ENCODE measurements at places on chromosomes 12 and 14.

GRCh38 chr12:52980650-52981423, 25.4 kb upstream of the EIF4B start:
- DNase-seq, result no peak

DNA sequence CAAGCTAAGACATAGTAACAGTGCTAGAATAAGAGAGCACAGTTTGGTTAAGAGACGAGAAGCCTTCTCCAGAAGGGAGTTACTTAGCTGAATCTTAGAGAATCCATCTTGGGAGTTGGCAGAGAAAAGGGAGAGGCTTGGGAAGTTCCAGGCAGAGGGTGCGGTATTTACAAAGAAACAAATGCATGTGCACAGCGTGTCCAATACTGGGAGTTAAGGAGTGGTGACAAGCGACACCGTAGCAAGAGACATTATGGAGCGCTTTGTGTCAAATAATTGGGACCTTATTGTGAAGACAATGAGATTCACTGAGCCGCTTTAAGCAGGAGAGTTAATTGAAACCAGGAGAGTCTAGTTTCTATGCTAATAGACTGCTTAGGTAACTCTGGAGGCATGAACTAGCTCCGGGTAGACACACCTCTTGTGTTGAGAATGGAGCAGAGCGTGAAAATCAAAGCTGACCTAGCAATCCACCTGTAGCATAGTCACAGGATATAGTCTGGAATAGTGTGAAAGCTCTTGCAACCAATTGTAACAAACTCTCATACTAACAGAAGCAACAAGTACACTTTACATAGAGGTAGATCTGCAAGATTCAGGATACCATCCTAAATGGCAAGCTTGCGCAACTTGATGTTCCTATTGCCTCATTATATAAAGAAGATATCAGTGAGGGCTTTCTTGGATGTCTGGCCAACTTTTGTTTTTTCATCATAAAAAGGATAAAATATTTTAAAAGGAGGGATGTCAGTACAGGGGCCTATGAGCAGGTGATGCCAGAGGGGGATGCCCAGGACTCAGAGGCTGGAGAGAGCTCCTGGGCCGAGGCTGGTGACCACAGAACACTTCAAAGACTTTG, 5.3 kb downstream of the ALDH1L2 start:
- no peak for DNase-seq

- no peak for DNase-seq
Observed at GRCh38 chr12:704516-705242, 41.4 kb upstream of the NINJ2 start.

- no peak for DNase-seq
Observed at GRCh38 chr14:31059152-31059924, 33.2 kb upstream of the STRN3 start.

DNA sequence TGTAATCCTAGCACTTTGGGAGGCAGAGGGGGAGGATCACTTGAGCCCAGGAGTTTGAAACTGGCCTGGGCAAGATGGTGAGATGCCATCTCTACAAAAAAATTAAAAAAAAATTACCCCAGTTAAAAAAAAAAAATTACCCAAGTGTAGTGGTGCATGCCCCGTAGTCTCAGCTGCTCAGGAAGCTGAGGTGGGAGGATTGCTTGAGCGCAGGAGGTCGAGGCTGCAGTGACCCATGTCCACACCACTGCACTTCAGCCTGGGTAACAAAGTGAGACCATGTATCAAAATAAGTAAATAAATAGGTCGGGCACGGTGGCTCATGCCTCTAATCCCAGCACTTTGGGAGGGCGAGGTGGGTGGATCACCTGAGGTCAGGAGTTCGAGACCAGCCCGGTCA, 128.8 kb downstream of the VRK1 start:
- no peak for DNase-seq

GRCh38 chr14:105203057-105203531, 22.0 kb upstream of the NUDT14 start:
- DNase-seq, result no peak

- no peak for DNase-seq
Observed at GRCh38 chr12:47014474-47014873, 64.9 kb upstream of the PCED1B start.

DNA sequence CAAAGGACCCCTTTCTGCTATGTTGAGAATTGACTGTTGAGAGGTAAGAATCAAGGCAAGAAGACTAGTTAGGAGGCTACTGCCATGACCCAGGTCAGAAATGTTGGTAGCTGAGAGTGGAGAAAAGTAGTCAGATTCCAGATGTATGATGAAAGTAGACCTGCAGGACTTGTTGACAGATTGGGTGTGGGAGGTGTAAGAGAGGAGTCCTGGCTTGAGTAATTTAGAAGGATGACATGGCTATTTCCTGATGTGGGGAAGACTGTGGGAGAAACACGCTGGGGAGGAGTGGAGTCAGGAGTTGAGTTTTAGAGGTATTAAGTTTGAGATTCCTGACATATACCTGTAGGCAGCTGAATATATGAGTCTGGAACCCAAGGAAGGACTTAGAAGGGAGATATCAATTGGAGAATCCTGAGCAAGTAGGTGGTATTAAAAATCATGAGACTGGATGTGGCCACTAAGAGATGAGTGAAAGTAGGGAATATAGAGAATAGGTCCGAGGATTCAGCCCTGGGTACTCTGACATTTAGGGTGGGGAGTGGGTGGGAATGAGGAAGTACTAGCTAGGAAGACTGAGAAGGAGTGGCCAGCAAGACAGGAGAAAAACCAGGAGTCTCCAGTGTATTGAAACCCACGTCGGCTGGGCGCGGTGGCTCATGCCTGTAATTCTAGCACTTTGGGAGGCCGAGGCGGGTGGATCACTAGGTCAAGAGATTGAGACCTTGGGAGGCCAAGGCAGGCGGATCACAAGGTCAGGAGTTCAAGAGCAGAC, 12.6 kb upstream of the DDX47 start:
- DNase-seq, result no peak

DNA sequence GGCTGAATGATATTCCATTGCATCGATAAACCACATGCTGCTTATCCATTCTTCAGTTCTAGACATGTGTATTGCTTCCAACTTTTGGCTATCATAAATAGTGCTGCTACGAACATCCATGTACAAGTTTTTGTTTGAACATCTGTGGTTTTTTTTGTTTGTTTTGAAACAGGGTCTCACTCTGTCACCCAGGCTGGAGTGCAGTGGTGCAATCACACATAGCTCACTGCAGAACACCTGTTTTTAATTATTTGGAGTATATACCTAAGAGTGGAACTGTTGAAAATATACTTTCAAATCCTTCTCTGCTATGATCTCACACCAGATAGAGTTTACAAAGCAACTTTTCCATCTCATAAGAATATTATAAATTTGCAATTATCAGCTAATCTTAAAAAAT, 124.2 kb downstream of the TTC7B start:
- DNase-seq, result no peak

- no peak for DNase-seq
Observed at GRCh38 chr12:92136965-92137721, 8.5 kb downstream of the BTG1 start.

DNA sequence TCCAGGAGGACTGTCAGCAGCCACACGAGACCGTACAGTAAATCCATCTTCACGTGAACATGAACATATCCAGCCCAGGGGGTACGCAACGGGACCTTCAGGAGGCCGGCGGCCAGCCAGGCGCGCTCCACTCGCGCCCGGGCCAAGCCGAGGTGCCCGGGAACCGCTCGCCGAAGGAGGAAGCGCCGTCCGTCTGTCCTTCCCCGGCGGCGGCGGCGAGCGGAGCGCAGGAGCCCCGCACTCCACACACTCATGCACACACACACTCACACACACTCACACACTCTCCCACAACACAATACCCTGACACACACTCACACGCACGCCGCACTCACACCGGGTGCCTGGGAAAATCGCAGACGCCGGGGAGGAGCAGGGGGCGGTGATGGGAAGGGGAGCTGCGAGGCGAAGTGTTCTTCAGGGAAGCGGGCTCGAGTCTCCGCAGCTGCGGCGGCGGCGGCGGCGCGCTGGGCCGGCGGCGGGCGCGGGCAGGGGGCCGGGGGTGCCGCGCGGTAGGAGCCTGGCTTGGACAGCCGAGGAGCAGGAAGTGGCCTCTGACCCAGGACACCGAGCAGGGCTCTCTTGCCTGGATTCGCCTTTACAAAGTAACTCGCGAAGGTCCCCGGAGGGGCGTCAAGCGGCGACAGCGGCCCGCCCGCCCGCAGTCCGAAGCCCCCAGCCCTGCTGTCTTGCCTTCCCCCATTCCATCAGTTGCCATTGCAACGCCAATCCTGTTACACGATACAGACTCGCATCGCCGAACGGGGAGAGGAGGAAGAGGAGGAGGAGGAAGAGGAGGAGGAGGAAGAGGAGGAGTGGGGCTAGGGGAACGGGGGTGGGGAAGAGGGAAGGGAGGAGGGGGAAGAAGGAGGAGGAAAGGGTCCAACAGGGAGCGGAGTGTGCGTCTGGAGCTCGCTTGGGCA, 601 bp downstream of the MDGA2 start:
- DNase-seq, result no peak

DNA sequence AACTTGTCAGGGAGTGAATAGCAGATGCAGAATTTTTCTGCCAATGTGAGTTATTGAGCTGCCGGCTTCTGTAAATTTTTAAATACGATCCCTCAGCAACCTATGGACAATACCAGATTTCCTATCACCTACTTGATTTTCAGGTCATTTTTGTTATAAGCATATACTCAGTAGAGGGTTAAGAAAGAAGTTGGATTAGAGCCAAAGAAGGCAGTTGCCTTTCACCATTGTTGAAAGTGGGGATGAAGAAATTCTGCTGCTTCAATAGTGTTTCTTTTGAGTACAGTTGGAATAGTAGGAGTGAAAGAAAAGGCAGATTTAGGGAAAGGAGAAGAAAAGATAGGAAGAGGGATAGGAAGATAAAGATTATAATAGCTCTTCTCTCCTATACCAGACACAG, 197.1 kb downstream of the ATP23 start:
- DNase-seq, result no peak

DNA sequence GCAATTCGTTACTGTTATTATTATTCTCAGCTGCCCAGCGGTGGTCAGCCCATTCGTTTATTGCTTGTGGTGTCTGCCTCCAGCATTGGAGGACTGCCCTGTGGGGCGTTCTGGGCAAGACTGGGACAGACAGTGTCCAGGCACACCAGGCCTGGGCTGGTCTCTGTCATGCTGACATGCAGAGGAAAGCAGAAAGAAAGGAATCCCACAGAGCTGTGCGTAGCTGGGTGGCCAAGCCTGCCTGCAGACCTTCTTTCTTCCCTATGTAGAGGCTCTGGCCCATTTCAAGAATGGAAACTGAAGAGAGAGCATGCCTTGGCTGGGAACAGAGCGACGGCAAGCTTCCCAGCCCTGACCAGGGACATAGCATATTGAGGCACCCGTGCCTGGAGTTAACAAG, 525.3 kb upstream of the TBX3 start:
- DNase-seq, result no peak

DNA sequence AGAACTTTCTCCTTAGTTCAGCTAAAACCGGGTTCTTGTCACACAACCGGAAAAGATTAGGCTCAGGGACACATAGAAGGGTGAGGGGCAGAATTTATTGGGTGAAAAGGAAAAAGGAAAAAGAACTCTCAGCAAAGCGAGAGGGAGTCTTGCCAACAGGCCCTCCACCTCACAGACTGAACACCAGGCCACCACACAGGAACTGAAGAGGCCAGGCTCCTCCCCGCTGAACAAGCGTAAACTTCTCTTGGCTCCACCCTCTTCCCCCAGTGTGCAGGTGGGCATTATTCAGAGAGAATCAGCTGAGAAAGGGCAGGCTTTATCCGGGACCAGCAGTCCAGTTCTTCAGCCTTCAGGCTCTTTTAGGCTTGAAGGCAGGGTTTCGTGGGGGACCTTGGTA, 125.6 kb upstream of the FGD4 start:
- no peak for DNase-seq

DNA sequence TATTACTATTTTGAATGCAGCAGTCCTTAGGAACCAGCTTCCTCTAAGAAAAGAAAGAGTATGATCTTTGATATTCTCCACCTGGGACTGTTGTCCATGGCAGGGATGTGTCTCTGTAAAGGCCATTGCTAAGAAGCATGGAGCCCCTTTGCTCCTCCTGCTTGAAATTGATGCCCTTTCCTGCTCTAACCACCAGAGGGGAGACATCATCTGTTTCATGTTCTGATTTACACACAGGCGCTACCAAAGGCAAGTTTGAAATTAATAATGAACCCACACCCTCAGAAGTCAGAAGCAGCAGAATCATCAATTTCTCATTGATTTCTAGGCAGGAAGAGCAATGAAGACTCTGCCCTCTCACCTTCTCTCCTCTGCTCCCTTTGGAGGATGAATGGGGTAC, 253.8 kb downstream of the RMST start:
- no peak for DNase-seq

DNA sequence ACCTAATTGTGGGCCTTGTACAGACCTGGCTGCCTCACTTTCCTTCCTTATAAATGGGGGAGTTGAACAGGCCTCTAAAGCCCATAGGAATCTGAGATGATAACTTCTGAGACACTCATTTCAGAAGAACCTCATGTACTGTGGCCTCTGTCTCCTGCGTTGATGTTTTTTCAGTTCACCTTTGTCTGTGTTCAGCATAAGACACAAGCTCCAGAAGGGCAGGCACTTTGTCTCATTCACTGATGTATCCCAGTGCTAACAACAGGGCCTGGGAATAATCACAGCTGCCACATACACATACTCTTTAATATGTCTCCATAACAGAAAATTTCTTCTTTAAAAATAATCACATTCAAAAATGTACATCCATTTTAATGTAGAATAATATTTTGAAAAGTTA, 3.3 kb downstream of the FGD6 start:
- no peak for DNase-seq

GRCh38 chr12:96020314-96021003, 14.9 kb downstream of the LTA4H start:
- no peak for DNase-seq

DNA sequence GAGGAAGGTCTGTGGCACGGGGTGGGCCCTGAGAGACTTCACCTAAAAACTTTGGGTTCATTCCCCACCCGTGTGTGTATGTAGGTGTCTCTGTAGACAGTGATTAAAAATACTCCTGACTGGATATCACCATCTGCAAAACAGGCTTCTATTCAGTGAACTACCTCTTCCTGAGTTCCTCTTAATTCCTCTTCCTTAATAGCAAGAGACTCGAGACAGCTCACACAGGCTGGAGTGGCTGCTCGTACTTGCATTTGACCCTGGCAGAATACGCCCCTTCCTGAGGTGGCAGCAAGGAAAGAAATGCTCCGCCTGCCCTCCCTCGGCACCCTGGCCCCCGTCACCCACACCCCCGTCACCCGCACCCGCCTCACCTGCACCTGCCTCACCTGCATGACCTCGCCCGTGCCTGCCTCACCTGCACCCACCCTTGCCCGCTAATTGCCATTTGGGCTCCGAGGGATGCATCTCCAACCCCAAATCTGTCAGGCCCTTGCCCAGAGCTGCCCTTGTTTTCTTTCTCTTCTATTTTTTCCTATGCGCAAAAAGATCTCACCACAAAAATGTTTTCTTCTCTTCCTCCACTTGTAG, 90.0 kb downstream of the FBXL14 start:
- no peak for DNase-seq

GRCh38 chr14:56660677-56661389, 81.2 kb downstream of the TMEM260 start:
- no peak for DNase-seq

DNA sequence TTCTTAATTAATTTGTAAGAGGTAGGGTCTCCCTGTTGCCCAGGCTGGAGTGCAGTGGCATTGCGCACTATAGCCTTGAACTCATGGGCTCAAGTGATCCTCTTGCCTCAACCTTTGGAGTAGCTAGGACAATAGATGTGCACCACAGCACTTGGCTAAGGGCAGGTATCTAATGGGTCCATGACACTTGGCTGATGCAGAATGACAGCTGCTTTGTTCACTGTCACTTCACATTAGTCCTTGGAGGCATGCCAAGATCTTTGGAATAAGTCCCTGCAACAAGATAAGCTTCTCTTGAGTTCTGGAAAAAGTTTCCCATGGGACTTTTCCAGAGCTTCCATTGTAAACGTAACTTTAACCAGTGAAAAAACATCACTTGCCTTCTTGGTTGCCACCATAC, 23.4 kb downstream of the COQ6 start:
- DNase-seq, result no peak
